DMS79 (cell line): ENCODE measurements at places on chromosomes 12 and 14.

DNA sequence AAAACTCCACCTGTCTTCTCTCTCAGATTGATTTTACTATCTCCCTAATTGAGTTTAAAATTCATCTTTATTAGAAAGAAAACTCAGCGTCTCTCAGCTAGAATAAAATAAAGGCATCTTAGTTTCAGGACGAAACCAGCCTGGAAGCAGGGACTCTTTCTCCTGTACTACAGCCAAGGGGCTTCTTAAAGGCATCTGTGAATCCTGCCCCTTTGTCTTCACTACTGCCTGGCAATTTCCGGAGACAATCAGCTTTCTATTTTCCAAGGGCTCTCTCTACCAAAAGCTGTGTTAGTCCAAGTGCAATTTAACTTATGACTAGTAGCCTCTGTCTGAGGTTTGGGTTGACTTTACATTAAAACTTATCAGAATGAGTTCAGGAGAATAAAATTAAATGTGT is 623.3 kb upstream of the FOXG1 start:
- no peak for DNase-seq

- no peak for DNase-seq
These were observed 10.7 kb downstream of the EID3 start for GRCh38 chr12:104314242-104314614.

GRCh38 chr14:92173668-92174067 is 51.9 kb downstream of the CPSF2 start:
- DNase-seq = no peak

DNA sequence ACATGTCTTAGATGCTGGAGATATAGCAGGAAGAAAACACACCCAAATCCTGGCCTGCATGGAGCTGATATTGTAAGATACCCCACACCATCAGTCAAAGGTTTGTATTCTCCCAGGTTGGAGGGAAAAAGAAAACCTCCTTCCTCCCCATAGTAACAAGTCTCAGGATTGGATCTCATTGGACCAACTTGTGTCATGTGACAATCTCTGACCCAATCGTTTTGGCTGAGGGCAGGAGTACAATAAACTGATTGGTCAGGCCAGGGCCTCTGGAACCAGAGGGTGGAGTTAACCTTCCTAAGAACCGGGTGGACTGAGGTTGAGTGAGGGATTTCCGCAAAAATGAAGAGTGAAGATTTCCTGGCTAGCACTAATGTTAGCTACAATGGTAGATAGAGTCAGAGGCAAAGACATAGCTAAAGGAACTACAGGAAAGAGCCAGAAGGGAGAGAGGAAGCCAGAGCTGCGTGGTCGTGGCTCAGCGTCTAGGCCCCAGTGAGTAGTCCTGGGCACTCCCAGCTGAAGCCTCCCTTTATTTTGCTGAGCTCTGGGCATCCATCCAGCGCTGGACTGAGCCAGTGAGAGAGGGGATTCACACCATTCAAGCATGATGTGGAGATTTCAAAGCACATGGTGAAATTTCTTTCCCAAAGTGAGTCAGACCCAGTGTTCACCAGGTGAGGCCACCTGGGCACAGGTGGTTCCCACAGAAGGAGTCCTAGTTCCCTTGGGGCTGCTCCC is 219.9 kb downstream of the AACS start:
- DNase-seq = no peak

- no peak for DNase-seq
These were observed 453 bp upstream of the SLC4A8 start for GRCh38 chr12:51424094-51424661.

DNA sequence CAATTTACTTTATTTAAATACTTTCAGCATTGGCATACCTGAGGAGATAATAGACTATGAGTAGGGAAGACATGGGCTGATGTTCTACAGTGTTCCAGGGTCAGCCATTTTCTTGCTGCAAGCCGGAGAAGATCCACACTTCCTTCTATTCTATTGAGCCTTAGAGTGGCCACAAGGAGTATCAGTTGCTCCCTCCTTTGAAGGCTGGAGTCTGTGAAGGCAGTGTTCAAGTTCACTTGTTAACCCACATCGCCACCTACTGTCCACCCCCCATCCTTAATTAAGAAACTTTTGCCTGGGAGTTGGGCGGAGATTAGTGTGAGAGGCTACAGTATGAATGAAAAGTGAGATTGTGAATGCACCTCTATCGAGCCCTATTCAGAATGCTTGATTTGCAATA is 666.6 kb downstream of the NRXN3 start:
- DNase-seq = peak; percentile 78

DNA sequence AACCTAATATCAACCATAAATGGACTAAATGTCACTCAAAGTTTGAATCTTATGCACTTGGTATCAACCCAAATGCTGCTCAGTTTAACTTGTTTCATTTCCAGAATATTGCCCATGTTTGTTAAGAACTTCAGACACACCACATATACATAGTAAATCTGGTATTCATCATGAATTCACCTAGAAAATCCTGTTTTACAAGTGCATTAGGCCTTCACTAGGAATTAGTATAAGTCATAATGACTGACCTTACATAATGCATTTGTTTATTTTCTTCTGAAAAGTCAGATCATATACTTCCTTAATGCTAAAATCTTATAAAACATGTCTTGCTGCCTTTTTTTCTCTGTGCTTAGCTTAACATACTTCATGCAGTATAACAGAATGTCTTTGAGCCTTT is 66.1 kb downstream of the ABCD2 start:
- DNase-seq = no peak

DNA sequence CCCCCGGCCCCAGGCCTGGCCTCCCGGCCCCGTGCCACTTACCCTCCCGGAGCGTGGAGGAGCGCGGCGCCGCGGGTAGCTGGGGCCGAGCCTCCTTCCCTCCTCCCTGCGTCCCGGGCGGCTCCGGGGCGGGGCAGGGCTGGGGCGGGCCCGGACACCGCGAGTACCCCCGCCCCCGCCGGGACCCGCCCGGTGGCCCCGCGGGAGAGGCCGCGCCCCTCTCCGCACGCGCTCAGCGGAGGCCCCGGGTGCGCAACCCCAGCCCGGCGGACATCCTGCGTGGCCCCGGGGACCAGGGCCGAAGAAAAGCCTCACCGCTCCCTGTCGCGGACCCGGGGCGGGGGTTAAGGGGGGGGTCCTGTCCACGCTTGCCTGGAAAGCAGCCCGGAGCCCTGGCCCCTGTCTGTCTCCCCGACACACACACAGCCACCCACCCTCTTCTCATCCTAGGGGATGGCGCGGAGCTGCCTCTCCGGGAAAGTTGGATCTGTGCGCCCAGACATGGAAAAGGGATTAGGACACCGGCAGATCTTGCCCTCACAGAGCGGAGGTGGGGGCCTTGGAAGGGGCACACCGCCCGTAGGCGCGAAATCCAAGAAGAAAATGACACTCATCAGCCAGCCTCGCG is at the start of gene SYNE3:
TSS of gene SYNE3 (minus strand) at position 97 of the 628 bp plus-strand sequence. CDS start 40,829 bp downstream, outside the sequence.
- DNase-seq = no peak

DNA sequence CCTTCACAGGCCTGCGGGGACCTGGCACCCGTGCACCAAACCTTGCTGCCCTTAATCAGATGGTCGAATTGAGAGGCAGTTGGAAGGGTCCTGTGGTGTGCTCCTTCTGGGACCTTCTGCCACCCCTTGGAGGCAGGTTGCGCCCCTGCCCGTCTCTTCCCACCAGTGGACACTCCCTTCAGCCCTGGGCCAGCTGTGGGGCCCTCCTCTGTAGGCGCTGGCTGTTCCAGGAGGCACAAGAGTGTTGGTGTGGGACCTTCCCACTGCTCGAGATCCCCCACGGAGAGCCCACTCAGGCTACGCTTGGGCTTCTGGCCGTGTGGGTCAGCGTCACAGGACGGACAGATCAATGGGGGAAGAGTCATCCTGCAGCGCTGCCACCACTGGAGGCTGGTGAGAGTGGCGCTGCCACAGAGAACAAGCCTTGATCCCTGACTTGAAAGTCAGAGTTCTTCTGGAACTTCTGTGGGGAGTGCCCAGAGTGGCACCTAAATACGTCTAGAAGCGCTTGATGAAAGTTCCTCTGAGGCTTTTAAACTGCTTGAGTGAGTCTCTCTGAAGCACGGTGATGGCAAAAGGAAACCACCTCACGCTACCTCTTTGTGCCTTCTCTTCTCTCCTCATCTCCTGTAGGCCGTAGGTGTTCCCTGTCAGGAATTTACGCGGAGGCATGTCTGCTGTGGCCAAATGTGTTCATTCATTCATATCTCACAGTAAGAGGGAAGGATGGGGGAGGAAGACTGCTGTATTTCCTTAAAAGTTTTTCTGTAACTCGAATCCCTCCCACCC is 48.3 kb downstream of the TRAF3 start:
- DNase-seq = no peak

GRCh38 chr12:131908092-131909080 is 14.0 kb downstream of the ULK1 start:
- no peak for DNase-seq

- DNase-seq = no peak
These were observed 251.5 kb downstream of the RMST start for GRCh38 chr12:97714107-97714563.

- no peak for DNase-seq
These were observed 83.2 kb upstream of the STAC3 start for GRCh38 chr12:57334219-57334618.

DNA sequence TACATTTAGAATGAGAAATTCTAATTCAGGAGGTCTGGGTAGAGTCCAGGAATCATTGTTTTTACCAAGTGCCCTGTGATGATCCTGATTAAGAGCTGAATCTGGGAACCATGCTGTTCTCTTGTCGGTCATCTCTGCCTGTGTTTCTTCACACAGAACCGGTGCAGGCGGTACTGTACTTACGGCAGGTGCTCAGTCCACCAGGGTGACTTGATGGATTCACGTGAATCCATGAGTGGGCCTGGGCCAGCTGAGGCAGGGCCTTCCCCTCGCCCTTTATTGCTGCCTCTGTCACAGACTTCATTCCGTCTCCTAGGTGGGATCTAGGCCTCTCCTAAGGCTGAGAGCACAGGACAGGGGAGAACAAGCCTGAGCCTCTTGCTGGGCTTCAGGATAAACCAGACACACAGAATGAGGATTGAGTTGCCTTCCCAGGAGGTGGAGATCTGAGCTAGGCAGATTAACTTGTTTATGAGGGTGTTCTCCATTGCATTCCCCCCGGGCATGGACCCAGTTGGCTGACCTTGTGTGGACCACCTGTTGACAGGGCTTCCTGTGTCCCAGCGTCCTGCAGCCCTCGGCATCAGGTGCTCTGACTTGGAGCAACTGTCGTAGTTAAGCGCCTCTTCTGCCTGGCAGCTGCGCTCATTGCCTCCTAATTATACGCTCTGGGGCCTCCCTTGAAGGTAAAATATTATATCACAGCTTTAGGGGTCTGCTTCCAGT is 42.1 kb downstream of the B4GALNT3 start:
- no peak for DNase-seq

GRCh38 chr14:34356264-34356654 is 105.8 kb downstream of the SPTSSA start:
- DNase-seq = no peak

GRCh38 chr12:105036937-105037649 is 47.2 kb downstream of the ALDH1L2 start:
- DNase-seq = no peak

- no peak for DNase-seq
These were observed 2.3 kb downstream of the JDP2 start for GRCh38 chr14:75430116-75430515.

- no peak for DNase-seq
These were observed 63.1 kb downstream of the SRGAP1 start for GRCh38 chr12:63907561-63907960.

DNA sequence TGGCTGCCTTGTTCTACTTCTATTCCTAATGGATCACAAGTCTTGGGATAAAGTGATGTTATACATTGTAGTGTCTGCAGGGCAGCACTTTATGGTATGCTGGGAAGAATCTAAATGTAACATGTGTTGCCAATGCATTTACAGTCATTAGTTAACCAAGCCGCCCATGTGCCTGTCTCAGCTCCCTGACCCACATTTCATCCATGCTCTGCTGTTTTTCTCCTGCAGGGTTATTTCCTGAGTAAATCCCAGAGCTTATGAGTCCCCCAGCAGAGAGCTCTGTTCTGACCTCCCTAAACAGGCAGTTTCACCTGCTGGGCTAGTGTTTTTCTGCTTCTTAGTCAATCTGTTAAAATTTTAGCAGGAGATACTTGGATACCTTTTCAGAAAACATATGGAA is 4.4 kb upstream of the TMTC2 start:
- no peak for DNase-seq

DNA sequence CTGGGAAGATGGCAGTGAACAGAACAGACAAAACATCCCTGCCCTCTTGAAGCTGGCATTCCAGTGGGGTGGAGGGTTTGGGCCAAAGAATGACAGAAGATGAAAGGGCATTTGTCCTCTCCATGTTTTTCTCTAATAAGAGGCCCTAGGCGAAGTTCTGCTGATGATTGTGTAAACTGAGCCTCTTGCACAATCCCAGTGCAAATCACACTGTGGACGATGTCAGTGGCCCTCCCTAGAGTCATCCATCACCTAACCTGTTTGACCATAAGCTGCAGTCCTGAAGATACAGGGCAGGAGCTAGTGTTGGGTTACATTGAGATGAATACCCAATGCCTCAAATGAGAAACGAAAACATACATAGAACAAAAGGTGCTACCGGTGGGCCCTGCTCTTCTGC is 622.4 kb upstream of the TBX3 start:
- DNase-seq = no peak

DNA sequence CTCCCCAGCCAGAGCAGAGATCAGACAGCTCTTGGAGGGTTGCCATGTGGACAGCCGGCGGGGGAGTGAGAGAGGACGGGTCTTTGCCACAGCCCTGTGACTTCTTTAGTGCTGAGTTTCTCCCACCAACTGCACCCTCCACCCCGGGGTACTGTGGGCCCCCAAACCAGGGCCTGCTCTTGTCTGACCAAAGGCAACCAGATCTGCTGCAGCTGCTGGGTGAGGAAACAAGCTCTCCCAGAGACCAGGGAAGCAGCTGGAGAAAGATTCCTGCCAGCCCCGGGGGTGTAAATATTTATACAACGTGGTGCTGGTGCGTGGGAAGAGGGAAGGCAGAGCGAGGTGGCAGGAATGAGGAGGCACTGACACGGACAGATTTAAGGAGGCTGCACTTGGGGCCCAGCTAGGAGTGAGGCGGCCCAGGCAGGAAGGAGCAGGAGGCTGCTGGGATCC is 14.3 kb upstream of the ZFP36L1 start:
- no peak for DNase-seq

GRCh38 chr12:101563212-101563611 is 31.6 kb upstream of the MYBPC1 start:
- DNase-seq = no peak

DNA sequence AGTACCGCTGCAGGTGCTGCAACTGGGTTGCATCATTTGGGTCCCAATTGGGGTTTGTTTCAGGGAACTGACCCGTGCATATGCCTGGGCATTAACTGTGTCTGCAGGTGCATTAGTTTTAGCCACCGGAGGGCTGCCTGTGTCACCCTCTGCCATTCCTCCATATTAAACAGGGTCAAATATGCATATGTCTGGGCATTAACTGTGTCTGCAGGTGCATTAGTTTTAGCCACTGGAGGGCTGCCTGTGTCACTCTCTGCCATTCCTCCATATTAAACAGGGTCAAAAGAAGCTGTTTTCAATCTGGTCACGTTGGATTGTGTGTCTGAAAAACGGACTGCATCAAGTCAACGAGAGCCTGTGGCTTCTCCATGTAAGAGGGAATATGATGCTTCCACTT is 1317.0 kb downstream of the TMEM121 start:
- no peak for DNase-seq
